ENCODE measurements at places on chromosomes 12 and 14.

- DNase-seq = no peak
Observed at GRCh38 chr12:100234166-100234565, 32.7 kb downstream of the DEPDC4 start.

- no peak for DNase-seq
Observed at GRCh38 chr12:98470469-98471082, 44.8 kb upstream of the TMPO start.

GRCh38 chr12:107530701-107531100 is 154.9 kb upstream of the PWP1 start:
- DNase-seq = no peak

DNA sequence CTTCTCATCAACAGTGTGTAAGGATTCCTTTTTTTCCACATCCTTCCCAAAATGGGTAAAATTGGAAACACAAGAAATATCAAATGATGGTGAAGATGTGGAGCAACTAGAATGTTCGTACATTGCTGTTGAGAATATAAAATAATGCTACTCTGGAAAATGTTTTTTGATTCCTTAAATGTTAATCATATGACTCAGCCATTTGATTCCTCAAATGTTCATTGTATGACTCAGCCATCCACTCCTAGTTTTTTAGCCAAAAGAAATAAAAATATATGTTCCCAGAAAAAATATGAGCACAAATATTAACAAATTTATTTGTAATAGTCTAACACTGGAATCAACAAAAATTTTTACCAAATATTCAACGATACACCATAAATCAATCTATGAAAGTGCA is 1108.6 kb downstream of the LRFN5 start:
- DNase-seq = no peak

DNA sequence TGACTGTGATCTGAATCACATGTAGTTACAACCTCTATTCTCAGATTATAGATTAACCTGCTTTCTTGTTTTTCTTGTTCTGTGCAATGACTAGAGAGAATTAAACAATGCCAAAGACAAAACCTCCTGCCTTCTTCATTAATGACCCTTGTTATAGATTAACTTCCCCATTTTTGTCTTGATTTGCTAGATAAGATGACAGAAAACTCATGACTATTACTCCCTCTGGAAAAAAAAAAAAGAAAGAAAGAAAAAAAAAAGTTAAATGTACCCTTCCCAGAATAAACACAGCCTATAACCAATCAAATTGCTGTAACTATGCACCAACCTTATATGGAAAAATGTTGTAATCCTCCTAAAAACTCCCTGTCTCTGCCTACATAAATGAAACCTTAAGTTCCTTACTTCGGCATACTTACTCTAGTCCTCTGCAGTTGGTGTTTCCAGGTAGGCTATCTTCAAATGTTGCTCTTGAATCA is 41.1 kb upstream of the PCED1B start:
- no peak for DNase-seq

- no peak for DNase-seq
Observed at GRCh38 chr12:75603475-75603874, 92.1 kb upstream of the KRR1 start.

DNA sequence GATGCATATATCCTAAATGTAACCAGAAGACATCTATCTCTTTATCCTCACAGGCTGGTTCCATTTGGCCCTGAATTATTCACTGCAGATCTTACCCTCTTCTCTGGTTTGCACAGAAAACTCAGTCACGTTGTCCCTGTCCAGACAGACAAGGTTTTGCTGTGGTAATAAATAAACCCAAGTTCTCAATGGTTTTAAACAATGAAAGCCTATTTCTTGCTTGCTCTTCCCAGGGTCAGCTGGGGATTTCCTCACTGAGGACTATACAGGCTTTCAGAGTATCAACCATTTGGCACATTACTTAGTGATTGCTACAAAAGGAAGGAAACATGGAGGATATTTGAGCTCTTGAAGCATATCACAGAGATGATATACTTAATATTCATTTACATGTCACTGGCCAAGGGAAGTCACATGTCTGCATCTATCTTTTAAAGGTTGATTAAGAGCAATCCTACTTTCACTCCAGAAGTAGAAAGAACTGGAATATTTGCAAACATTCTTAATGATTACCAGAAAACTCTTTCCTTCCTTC is 24.4 kb upstream of the E2F7 start:
- no peak for DNase-seq

All from activated CD4-positive, alpha-beta T cell treated with anti-CD3 and anti-CD28 coated beads for 24 hours (primary cell).